T47D (cell line): ENCODE measurements at places on chromosomes 4 and X.
A peak's percentile ranks its signal among the peaks of the same experiment; 100 is the strongest.

- no peak for DNase-seq
Observed at GRCh38 chrX:63869506-63869905, 84.5 kb upstream of the ARHGEF9 start.

DNA sequence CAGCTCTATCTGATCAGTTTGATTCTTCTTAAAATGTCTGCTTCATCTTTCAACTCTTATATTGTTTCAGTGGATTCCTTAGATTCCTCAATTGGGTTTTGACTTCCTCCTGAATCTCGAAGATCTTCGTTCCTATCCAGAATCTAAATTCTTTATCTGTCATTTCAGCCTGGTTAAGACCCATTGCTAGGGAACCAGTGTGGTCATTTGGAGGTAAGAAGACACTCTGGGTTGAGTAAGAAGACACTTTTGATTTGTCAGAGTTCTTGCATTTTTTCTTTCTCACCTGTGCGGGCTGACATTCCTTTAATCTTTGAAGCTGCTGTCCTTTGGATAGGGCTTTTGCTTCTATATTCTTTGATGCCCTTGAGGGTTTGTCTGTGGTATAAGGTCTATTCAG lies 291.9 kb downstream of the SLC7A11 start:
- no peak for DNase-seq

DNA sequence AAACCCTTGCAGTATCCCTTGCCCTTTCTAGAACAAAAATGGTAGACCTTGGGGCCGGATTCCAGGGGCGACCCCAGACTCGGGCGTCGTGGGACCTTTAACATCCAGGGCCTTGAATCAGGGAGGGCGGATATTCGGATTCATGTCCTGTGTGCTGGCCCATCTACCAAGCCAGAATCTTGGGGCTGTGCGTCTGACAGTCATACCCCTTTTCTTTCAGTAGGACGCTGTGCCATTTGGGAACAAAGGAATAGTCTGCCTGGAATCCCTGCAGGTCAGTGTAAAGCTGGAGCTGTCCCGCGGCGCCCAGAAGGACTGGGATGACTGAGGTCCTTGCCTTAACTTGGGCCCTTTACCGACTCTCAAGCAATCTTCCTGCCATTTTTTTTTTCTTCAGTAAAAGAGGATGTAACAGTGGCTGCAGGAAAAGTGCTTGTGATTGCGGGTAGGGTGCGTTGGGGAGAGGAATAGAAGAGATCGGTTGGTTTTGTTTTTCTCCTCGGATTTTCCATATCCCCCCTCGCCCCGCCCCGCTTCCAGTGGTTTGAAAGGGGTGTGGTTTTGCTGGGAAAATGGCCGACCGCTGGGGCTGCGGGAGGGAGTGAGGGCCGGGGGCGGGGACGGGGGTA lies 518 bp downstream of the ARMCX1 start:
- DNase-seq = peak; percentile 13

- no peak for DNase-seq
Observed at GRCh38 chr4:119209077-119209476, 3.4 kb upstream of the USP53 start.

GRCh38 chr4:81676537-81676936 lies 204.8 kb upstream of the RASGEF1B start:
- DNase-seq = no peak

- no peak for DNase-seq
Observed at GRCh38 chrX:2334237-2334636, 166.5 kb downstream of the DHRSX start.

GRCh38 chr4:94558392-94558904 lies 106.7 kb downstream of the PDLIM5 start:
- no peak for DNase-seq

DNA sequence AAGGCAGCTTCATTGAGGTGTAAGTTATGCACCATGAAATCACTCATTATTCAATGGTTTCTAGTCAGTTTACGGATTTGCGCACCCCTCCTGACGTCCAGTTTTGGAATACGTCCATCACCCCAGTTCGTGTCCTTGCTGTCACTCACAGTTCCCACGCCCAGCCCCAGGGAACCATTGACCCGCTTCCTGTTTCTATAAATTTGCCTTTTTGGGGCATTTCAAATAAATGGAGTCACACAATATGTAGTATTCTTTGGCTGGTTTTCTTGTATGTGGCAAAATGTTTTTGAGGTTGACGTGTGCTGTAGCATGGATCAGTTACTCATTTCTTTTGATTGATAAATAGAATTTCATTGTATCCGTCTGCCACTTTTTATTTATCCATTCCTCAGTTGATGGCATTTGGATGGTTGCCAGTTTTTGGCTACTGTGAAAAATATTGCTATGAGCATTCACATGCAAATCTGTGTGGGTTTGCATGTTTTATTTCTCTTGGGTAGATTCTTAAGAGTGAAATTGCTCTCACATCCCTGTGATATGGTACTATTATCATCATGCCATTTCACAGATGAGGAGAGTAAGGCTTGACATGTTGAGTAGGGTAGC lies 18.4 kb upstream of the SORCS2 start:
- no peak for DNase-seq

DNA sequence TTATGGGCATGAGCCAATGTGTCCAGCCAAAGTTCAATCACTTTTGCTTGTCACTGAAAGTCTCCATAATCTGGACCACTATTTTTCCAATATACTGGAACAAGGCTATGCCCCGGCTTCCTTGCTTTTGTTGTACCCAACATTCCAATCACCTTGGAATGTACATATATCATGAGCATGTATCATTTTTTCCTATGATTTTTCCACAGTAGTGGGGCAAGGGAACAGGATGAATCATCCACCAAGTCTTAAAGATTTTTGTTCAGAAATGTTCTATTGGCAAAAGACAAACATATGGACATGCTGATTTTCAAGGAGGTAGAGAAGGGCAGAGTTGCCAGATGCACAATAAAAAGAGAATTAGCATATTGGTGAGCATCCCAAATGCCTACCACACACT lies 548.1 kb upstream of the INTU start:
- no peak for DNase-seq

DNA sequence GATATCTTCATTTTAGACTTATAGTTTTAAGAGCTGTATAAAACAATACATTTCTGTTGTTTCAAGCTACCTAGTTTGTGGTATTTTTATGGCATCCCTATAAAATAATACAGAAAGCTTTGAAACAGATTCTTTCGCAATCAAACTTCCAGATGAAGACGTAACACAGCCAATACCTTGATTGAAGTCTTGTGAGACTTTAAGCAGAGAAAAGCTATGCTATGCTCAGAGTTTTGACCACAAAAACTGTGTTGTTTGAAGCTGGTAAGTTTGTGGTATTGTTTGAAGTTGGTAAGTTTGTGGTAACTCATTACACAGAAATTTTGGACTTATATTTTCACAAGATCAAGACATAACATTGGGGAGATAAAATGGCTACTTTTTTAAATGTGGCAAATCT lies 201.8 kb upstream of the UGT8 start:
- no peak for DNase-seq

DNA sequence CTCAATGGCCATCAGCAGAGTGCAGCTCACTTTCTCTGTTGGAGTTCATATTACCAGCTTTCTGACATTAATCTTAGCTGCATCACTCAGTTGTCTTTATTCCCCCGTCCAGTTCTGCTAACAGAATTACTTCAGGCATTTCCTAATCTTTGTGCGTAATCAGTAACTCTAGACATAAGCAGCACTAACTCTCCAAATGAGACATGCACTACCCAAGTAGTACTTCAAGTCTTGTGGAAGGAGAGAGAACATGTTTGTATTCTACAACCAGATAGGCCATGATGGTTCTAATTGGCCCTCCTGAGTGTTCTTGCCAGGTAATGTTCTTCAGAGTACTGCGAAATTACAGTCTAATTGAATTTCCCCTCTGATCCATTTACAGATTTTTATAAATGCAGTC lies 448.5 kb upstream of the RPS6KA3 start:
- DNase-seq = no peak

DNA sequence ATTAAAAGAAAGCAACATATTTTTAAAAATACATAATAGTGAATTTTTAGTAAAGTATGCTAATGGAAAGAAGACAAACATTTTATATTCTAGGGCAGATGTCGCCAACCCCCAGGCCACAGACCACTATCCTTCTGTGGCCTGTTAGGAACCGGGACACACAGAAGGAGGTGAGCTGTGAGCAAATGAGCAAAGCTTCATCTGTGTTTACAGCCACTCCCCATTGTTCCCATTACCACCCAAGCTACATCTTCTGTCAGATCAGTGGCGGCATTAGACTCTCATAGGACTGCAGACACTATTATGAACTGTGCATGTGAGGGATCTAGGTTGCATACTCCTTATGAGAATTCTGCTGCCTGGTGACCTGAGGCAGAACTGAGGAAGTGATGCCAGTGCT lies 37.0 kb upstream of the FAT4 start:
- no peak for DNase-seq

DNA sequence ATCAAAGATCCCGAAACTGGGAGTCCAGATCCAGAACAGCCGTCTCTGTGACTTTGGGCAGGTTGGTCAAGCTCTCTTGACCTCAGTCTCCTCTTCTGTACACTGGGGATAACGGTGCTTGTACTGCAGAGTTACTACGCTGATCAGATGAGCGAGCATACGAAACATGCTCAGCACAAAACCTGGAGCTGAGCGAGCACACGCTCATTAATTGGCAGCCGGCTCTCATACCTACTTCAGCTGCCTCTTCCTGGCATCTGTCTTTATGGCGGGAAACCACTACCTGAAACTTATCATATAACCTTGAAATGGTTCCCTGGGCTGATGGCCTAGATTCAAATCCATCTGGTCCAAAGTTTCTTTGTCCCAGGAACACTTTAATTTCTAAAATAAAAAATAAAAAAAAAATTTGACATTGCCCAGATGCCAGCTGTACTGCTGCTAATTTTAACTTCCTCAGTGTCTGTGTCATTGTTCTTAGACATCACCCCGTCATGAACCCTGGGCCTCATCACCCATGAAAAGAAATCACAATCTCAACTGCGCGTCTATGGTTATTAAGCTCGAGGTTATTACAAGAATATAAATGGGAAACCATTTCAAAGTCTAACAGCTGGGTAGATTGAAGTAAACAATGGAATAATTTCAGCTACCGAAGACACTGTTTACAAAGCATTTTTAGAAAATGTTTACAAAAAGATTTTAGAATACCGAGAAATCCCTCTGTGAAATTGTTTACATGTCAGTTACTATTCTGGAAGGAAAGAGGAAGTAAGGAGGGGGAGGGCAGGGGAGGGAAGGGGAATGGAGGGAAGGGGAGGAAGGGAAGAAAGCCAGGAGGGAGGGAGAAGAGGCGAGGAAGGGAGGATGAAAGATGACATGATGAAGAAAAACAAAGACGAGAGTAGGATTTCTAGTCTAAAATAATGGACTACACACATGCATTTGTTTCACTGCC lies 49.0 kb downstream of the CRMP1 start:
- DNase-seq = no peak

GRCh38 chr4:168535689-168536088 lies 38.8 kb downstream of the PALLD start:
- DNase-seq = no peak

DNA sequence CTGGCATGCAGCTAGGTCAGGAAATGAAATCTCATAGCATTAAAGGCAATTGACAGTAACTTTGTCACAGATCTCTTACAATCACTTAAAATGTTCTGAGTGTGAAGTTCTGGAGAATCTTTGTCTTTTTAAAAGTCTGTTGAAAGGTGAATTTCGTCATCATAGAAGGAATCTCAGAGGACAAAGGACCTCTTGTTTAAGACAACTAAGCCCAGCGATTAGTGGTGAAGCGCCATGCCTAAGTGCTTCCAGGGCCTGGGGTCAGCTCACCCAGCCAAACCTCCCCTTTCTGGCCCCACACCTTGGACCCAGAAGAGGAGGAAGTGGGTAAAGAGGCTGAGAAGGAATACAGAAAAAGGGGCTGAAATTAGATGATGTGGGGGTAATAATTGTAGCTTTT lies 8.5 kb downstream of the FRMD7 start:
- no peak for DNase-seq

DNA sequence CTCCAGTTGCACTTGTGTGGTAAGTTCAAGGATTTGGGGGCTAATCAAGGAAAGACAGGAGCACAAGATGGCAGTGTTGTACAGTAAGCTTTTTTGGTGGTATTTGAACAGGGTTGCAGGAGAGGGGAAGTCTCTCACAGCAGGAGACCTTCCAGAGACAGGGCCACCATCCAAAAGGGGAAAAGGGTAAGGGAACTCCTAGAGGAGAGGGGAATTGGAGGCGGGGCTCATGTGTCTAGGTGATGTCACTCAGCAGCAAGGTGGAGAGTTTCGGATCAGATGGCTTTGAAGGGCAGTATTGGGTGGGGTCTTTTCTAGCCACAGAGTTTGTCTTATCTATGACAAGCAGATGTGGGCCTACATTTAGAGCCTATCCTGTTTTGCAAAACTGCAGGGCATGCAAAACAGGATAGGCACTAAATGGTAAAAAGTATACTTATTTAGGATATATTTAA lies 13.4 kb upstream of the RNF175 start:
- DNase-seq = no peak

GRCh38 chrX:20431486-20431885 lies 164.8 kb upstream of the RPS6KA3 start:
- DNase-seq = no peak

GRCh38 chr4:16048619-16049419 lies 35.0 kb downstream of the PROM1 start:
- no peak for DNase-seq

- no peak for DNase-seq
Observed at GRCh38 chr4:20926529-20926928, 226.3 kb downstream of the PACRGL start.

DNA sequence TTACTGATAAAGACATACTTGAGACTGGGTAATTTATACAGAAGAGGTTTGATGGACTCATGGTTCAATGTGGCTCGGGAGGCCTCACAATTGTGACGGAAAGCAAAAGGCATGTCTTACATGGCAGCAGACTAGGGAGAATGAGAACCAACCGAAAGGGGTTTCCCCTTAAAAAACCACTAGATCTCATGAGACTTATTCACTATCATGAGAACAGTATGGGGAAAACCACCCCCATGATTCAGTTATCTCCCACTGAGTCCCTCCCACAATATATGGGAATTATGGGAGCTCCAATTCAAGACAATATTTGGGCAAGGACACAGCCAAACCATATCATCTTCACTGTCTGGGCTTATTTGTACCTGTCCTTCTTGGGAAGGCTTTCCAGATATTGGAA lies 22.8 kb upstream of the MUC7 start:
- no peak for DNase-seq

DNA sequence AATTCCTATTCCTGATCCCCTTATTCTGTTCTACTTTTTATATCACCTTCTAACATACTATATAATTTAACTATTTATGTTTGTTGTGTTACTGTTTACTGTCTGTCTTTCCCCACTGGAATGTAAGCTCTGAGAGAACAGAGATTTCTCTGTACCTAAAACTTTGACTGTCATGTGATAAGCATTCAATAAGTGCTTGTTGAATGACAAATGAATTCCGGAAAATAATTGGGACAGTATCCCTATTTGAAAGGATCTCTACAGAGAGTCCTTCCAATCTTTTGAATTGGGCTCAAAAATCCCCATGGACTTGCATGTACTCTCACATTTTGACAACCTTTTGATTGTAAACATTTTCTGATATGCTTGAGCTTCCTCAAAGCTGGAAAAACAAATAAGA lies 1.6 kb upstream of the MMGT1 start:
- no peak for DNase-seq
